ENCODE measurements at places on chromosomes 1 and 21.

GRCh38 chr1:227779685-227780084 is 35.8 kb upstream of the PRSS38 start:
- DNase-seq: no peak

DNA sequence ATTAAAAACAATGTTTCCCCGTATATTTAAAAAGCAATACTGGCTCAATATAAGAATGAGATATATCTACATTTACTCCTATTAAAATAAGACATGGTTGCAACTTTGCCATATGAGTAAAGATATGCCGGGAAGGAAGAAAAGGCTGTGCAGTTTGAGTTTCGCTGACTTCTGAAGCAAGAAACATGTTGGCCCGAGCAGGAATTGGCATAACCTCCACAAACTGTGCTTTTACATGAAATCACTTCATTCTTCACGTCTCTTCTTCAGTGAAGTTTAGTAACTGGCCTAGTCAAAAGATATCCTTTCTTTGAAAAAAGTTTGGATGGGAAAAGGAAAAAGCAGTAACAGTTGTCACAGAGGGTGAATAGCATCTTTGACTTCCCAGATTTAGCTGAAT is 342.0 kb downstream of the PBX1 start:
- DNase-seq: no peak

GRCh38 chr1:30668024-30668423 is 55.4 kb downstream of the MATN1 start:
- no peak for DNase-seq

- no peak for DNase-seq
Measured at GRCh38 chr1:36128126-36128904, 3.3 kb upstream of the COL8A2 start.

DNA sequence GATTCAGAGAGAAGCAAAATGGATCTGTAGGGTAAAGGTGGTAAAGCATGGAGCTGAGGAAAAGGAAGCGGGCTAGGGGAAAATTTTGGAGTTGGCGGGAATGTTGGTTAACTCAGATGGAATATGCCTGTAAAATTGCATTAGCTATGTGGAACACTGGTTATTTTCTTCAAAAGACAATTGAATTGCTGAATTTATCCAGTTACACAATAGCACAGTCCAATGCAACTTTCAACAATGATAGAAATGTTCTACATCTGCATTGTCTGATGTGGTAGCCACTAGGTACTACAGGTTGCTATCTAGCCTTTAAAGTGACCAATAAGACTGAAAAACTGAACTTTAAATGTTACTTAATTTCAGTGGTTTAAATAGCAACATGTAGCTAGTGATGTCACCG is 315.2 kb downstream of the ASTN1 start:
- DNase-seq: no peak

DNA sequence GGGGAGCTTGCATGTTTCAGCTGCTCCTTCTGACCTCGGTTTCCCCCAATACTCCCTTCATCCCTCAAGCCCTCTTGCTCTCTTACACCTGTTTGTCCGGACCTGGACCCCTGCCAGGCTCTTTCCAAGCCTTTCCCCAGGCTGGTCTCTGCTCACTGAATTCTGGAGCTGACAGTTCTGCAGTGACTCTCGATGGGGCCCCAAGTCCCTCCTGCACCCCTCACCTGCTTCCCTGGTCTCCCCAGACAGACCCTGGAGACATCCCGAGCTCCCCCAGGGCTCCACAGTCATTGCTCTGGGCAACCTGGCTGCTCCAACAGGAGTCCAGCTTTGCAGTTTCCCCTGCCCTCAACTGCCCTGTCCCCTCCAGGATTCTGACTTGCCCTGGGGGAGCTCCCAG is 198.6 kb downstream of the GRIK3 start:
- DNase-seq: no peak

DNA sequence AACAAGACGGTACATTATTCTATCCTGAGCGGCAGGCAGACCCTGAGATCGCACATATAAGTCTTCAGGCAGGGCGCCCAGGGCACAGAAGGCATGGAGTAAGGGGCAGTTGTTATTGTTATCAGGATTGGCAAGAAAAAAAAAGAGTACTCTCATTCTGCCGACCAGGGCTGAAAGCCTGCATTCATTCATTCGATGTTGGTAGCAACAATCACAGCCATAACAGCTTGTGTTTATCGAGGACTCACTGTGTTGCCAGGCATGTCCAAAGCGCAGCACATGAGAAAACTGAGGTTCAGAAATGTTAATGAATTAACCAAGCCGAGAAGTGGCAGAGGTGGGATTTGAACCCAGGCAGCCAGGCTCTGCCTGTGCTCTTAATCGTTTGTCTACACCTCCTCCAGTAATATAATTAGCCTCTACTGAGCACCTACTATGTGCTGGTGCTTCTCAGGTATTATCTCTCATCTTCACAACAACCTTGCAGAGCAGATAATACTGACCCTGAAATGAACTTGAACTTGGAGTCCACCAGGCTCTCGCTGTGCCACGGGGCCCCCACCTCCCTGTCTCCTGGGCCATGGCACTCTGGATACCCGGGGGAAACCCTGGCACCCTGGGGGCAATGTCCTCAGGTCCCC is 56.2 kb downstream of the TAS1R2 start:
- no peak for DNase-seq

DNA sequence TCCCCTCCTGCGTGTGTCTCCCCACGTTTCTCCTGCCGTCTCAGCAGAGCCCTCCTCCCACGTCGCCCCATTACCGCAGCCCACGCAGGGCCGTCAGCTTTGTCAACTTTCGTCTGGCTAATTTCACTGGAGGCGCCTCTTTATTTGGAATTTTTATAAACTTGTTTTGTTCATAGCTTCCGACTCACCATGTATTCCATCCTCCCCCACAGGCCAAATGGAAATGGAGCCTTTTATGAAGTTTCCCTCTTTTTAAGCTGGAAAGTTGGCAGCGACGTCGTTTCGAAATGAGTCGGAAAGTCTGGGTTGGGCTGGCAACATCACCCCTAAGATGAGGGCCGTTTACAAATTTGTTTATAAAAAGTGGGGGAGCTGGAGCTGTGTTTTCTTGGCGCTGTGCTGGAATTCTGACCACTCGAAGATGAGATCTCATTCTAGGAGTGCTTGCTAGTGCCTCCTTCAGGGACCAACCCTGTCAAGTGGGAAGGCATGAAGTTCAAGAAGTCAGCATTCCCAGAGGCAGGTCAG is 23.7 kb upstream of the SLC45A1 start:
- no peak for DNase-seq

- no peak for DNase-seq
Measured at GRCh38 chr21:36587388-36587787, 107.5 kb upstream of the CLDN14 start.

- DNase-seq: no peak
Measured at GRCh38 chr1:232403017-232403714, 226.8 kb downstream of the SIPA1L2 start.

GRCh38 chr1:95889400-95889799 is 655.4 kb downstream of the RWDD3 start:
- DNase-seq: no peak

DNA sequence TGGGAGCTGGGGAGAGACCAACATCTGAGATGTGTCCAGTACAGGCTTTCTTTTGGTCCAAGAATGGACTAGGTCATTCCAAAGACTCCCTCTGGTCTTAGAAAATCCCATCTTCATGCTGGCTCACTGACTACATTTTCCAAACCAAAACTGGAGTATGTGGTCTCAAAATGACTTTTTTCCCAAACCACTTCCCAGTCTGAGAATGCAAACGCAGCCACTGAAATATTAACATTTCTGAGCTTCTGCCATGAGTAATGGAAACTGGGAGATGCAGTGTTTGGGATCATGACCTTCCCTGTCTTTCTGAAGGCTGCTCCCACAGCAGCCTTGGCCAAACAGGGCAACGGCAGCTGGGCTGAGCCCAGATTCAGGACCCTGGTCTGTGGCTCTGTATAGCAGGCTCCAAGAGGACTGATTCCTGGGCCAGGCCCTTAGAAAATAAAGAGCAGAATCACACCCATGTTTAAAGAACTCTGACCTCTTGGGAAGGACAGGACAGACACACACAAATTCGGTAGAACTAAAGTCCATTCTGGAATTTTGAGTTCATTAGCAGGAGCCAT is 62.1 kb upstream of the CNTN2 start:
- DNase-seq: no peak

GRCh38 chr1:172220376-172220775 is 200.1 kb upstream of the C1orf105 start:
- DNase-seq: no peak

GRCh38 chr1:85612704-85613361 is 32.3 kb downstream of the CCN1 start:
- DNase-seq: no peak

GRCh38 chr1:116769104-116769452 is 14.8 kb downstream of the CD2 start:
- no peak for DNase-seq

DNA sequence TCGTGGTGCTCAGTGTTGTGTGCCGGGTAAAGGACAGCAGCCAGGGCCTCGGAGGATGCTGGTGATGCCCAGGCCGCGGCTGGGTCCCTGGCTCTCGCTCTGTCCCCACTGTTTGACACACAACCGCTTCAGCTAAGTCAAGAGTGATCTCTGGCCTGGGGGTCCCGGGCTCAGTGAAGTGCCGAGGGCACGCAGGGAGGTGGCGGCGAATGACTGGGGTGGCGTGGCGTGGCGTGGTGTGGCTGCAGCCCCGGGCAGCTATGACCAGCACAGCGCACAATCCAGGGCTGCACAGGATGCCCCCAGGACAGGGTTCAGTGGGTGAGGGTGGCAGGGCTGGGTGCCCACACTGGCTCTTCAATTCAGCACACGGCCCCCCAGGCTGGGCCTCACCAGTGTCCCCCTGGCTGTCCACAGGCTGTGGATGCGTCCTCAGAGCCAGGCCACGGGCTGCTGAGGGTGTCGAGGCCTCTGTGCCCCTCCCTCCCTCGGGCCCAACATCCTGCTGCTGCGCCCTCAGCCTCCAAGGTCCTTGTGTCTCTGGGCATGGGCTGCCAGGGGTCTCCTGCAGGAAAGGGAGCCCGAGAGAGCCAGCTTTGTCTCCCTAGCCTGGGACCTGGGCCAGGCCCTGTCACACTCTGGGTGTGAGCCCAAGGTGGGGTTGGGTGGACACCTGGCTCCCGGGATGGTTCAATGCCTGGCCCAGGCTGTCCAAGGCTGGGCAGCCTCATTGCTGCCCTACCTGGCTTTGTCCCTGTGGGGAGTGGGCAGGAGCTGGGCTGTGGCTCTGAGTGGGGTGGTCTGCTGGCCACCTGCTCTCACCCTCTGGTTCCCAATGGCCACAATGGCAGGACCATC is 12.0 kb upstream of the SKI start:
- no peak for DNase-seq

GRCh38 chr1:100463791-100464424 is 74.0 kb upstream of the GPR88 start:
- peak; percentile 72 for DNase-seq

- no peak for DNase-seq
Measured at GRCh38 chr1:169523904-169524303, 38.2 kb upstream of the SLC19A2 start.

- no peak for DNase-seq
Measured at GRCh38 chr1:39562886-39563285, 13.7 kb downstream of the PABPC4 start.

- DNase-seq: no peak
Measured at GRCh38 chr1:93692451-93692861, 10.8 kb upstream of the BCAR3 start.

DNA sequence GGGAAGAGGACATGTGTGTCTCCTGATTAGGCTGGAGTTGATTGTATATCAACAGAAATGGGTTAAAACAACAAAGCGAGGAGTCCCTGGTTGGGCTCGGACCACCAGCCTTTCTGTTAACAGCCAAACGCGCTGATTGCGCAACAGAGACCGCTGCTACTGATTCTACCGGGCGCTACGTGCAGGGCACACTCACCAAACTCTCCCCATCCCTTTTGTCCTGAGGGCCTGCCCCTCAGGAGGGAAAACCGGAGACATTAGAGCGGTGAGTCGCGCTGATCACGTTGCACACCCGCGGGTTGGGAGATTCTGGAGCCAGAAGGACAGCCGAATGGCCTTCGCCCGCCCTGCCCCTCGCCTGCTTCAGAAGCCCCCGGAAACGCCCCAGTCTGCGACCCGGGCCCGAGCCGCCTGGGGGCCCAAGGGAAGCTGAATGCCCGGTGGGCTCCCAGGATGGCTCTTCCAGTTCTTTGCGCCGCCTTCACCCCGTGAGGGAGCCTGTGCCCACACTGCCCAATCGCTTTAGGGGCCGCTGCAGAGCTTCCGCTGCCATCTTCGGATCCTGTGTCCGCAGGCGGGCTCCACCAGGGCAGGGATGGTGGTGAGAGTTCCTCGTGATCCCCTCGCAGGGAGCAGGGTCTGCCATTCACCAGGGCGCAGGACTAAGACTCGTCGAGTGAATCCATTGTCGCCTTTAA is 165.4 kb upstream of the NBPF11 start:
- no peak for DNase-seq

DNA sequence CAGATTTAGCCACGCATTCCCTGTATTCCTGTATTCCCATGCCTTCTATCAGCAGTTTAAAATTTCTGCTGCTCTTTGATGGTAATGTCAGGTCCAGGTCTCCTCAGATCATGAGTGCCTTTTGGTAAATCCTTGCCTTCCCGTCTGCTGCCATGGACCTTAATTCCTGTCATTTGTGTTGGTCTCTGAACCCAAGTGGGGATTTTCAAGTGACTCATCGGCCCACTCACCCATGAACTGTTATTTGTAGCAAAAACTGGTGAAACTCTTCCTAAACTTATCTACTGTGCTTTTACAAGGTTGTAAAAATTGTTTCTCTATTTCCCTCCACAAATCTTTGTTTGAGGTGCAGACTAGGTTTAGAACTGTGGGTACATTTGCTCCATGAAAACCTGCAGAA is 47.4 kb downstream of the ACTN2 start:
- no peak for DNase-seq

DNA sequence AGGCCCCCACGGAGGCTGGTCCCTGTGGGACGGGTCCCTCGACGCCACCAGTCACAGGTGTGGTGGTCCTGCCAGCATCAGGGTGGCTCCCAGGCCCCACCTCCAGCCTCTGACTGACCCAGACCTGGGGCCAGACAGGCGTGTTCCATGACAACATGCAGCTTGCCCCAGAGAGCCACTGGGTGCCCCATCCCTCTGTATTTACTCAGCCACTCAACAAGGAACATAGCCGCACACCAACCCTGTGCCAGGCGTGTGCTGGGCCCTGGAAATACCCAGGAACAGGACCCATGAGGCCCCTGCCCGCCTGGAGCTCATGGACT is 65.4 kb downstream of the MATN1 start:
- DNase-seq: no peak

- peak; percentile 53 for DNase-seq
Measured at GRCh38 chr1:235513495-235514366, 9.5 kb upstream of the B3GALNT2 start.

DNA sequence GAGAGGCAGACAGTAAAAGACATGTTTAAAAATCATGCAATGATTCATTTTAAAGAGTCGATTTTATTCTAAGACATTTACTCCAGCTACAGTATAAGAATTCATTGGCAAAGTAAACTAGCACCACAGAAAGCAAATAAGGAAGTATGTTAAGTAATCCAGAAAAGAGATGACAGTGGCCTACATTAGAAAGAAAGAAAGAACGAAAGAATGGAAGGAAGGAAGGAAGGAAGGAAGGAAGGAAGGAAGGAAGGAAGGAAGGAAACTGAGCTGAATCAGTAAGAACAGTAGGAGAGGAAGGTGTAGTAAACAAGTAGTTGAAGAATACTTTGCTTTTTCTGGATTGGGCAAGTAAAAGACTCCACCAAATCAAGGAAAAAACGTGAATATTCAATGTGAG is 62.2 kb downstream of the ZZZ3 start:
- no peak for DNase-seq

Data from inflammatory macrophage treated with lipopolysaccharide for 1 hour (primary cell).